AML-193 (cell line): ENCODE measurements at places on chromosomes 7 and 10.

GRCh38 chr10:78890506-78890905 lies 178.3 kb upstream of the ZMIZ1 start:
- no peak for DNase-seq

DNA sequence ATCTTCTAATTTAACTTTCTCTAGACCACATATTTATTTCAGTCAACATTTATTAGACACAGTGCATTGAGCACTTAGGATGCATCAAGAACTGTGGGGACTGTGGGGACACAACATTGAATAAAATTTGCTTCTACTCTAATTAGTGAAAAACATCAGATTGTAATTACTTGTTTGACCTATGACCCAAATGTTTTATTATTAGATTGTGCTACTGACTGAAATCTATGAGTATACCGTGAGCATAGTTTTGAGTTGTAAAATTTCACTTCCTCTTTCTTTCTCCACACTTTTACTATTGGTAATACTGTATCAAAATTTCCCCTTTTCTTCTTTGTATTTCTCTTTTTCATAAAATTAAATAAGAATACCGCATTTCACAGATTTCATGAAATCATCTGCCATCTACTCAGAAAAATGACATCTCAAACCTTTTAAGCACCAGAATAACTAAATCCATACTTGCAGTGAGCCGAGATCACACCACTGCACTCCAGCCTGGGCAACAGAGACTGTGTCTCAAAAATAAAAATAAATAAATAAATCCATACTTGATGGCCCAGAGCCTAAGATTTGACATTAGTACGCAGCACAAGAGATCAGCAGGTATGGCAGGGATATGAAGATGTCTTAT lies 25.4 kb upstream of the INPP5F start:
- DNase-seq = peak; percentile 34

GRCh38 chr7:114293289-114294012 lies 121.2 kb upstream of the FOXP2 start:
- peak; percentile 74 for DNase-seq

- no peak for DNase-seq
Observed at GRCh38 chr7:149027611-149028345, 527 bp downstream of the PDIA4 start.

DNA sequence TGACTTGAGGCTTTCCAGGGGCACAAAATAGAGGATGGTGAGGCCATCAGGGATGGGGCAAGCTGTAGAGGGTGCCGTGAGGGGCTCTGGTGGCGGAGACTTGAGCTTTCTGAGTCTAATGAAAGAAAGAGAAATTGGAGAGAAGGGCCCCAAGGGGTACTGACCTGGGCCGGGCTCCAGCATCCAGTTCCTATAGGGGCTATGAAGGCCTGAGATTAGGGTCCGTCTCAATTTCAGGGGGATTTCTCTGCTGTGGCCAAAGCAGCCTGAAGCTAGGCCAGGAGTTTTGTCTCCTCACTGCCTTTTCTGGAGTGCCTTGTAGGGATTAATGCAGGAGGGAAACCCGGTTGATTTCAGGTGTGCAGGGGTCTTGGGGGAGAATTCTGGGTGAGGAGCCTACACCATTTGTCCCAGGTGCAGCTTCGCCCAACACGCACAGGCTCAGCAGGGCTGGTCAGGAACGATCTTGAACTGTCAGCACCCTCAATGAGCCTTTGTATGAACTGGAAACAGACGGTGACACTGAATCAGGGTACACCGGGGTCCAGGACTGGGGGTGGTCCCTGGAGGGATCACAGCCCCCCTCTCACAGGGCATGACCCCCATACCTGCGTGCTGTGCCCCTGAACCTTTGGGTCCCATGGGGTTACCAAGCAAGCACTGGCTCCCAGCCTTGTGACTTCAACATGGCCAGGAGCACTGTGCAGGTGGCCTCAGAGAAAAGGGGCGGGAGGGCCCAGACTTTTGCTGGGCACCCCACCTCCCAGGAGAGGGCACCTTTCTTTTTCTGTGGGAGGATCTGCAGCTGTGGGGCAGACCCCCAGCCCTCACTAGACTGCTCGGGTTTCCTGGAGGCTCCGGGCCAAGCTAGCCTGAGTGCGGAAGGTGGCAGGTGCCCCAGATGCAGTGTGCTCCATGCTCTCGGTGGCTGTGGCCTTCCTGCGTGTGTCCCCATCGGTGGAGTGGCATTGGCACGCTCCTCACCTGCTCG lies 122.9 kb upstream of the RET start:
- no peak for DNase-seq

- no peak for DNase-seq
Observed at GRCh38 chr10:32149252-32149955, 93.2 kb upstream of the KIF5B start.

DNA sequence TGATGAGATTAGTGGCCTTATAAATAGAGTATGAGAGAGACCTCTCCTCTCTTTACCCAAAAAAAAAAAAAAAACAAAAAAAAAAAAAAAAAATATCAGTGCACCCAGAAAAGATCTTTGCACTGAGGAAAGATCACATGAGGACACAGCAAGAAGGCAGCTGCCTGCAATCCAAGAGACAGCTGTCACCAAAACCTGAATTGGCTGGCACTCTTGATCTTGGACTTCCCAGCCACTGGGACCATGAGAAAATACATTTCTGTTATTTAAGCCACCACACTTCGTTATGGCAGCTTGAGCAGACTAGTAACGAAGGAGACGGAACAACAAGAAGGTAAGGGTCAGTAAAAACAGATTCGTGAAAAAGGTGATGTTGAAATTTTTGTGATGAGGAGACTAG lies 47.0 kb downstream of the TMEM106B start:
- DNase-seq = no peak

- DNase-seq = no peak
Observed at GRCh38 chr7:39656415-39656814, 33.0 kb downstream of the RALA start.

GRCh38 chr10:29784175-29784773 lies 149.5 kb upstream of the SVIL start:
- no peak for DNase-seq

DNA sequence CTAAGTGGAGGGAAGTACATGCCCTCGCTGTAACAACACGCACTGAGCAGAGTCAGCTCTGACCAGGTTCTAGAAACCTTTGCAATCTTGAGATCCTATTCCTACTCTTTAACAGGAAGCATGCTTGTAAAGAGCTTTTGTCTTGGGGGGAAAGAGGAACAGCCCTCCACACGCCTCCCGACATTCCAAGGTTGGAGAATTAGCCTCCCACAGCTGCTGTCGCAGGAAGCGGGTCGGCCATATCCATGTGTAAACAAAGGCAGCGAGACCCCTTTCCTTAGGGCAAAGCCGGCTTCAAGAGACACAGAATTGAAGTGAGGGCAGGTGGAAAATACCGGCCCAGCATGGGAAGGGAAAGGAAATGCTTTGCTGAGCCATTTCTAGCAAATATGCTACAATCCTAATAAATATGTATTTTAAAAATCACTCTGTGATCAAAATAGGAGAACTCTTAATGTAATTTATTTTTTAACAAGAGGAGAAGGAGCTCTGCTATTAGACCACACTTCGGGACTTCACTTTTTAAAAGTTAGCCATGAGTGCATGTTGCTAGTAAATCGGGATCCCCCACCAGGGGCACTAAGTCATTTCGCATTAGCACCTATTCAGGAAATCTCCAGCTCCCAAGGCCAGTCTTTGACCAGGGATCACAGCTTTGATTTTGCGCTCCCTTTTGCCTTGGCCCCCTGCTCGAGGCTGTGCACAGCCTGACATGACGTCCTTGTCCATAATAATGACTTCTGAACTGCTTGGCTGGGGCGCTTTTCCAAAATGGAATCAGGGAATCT lies 55.9 kb downstream of the FAM204A start:
- no peak for DNase-seq

GRCh38 chr10:12631216-12631615 lies 281.9 kb downstream of the CAMK1D start:
- no peak for DNase-seq

GRCh38 chr7:47577321-47577919 lies 4.5 kb downstream of the TNS3 start:
- no peak for DNase-seq

- DNase-seq = no peak
Observed at GRCh38 chr7:130882396-130882795, 148.4 kb upstream of the KLF14 start.

DNA sequence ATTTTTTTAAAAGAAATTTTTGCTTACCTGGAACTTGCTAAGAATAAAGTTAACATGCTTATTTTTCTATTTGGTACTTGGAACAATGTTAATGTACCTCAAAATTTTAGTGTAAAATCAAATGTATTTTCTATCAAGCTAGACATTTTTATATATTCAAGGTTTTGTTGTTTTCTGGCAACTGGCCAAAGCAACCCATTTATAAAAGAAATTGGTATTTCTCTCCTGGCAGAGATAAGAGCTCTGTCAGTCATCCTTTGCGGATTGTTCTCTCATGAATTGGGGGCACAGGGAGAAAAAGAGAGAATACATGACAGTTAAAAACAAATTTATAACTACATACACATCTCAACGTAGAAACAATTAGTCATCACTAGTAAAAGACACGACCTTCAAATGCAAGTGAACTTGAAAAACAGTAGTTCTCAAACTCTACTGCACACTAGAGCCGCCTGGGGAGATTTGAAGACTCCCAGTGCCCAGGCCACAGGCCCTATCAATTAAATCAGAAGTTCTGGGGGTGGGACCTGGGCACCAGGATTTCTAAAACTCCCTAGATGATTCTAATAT lies 152.4 kb upstream of the LAMB4 start:
- DNase-seq = no peak

DNA sequence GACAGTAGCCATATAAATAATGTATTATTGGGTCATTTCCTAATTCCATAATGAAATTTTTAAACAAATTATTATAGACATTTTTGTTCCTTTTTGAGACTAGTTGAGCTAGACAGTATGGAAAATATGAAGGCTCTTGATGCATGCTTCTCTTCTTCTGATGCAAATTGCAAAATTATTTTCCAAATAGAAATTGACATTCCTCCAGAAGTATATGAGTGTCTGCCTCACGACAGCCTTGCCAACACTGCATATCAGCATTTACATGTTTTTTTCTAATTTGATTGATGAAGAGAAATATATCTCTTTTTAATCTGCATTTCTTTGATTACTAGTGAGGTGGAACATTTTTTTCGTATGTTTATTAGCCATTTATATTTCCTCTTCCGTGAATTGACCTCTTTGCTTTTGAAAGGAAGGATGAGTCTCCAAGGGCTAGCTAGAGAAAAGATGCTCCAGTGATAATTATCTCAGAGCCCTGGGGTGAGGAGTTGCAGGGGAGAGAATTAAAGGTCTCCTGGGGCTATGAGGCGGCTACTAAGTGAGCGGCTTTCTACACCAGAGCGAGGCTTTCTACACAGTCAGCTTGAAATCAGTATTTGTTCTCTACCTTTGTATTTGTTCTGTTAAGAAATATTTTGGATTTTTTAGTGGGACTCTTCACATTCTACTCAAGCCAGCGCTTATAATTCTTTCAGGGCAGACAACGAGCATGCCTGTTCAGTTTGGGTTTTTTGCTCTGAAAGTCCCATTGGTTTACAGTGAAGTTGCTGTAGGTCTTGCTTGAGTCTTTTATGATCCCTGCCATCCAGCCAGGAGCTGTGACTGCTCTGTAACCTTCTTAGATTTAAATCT lies 712.2 kb upstream of the GALNT17 start:
- no peak for DNase-seq

DNA sequence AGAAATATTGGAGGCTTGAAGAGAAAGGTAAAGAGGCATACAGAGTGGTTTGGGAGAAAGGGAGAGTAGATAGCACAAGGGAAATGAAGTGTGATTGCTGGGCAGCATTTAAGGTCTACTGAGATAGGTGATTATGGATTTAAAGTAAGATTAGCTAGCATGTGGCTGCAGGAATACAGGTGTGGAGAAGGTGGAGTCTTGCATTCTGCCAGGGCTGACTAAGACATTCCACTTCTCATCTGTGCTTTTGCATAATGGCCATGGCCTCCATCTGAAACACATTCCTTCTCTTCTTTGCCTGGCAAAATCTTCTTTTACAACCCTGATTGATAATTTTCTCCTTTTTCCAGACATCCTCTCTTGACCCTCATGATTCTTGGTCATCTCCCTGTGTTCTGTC lies 31.6 kb upstream of the PCGF5 start:
- no peak for DNase-seq

- DNase-seq = no peak
Observed at GRCh38 chr10:65413001-65413400, 1512.8 kb upstream of the LRRTM3 start.

DNA sequence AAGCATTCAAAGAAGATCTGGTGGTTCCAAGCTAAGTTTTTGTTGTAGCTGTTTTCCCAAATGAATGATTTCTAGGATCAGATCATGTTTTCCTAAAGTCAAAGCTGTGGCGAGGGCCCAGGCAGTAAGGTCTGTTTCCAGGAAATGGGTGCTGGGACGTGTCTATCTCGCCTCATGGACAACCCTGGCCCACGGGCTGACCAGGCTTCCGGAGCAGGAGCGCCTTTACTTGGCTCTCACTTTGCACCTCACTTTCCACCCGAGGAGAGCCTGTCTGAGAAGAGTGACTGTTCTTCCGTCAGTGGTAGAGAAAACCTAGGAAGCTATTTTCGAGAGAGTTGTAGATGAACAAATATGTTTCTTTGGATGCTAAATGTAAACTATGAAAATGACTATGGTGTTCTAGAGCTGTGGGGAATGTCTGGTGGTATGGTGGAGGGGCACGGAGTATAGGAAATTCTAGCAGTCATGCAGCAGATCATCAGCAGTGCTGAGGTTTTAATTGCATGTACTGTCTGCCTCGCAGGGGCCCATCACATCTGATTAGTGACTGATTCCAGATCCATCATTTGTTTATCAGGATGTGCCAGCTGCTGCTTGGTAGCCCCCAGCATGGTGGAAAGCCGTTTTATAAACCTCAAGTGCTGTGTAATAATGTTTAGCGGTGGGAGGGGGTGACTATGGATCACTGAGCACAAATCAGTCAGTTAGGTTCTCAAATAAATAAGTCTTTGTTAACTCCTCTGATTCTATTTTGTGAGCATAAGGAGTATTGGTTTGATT lies 66.6 kb downstream of the VWC2 start:
- DNase-seq = no peak

- no peak for DNase-seq
Observed at GRCh38 chr10:84991301-84991700, 662.9 kb downstream of the CCSER2 start.
